Stimulated activated naive CD8-positive, alpha-beta T cell treated with anti-CD3 and anti-CD28 coated beads, Interleukin-15, amount 100 ng/mL, for 72 hours (primary cell): ENCODE measurements at places on chromosomes 1 and 21.

GRCh38 chr1:158126425-158126824 lies 54.3 kb upstream of the CD1D start:
- peak; percentile 57 for DNase-seq

DNA sequence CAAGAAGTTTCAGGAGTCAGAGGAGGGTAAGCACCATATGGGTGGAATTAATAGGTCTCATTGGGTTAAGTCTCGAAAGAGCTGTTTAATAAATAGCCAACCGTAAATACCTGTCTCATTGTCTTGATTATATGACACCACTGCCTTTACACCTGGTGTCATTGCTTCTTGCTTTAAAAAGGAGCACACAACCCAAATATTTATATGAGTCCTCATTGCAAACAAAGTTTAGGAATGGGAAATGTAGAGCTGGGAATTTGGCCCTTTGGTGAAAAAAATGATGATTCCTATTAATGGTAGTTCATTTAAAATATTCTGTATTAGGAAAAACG lies 2.1 kb downstream of the BACH1 start:
- DNase-seq = no peak

DNA sequence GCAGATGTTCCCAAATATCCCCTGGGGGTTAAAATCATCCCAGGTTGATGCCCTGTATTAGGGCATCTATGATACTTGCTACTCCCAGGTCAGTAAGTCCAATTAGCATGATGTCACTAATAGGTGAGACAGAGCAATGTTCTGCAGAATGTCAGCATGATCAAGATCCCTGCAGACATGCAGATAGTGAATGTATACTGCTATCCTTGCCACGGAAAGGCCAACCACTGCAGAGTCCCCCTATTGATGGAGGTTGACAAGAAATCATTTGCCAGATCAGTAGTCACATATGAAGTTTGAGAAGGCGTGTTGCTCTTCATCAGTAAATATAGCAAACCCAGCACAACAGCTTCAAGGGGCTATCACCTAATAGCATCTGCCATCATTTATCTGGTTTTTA lies 97.4 kb downstream of the SETD4 start:
- no peak for DNase-seq

DNA sequence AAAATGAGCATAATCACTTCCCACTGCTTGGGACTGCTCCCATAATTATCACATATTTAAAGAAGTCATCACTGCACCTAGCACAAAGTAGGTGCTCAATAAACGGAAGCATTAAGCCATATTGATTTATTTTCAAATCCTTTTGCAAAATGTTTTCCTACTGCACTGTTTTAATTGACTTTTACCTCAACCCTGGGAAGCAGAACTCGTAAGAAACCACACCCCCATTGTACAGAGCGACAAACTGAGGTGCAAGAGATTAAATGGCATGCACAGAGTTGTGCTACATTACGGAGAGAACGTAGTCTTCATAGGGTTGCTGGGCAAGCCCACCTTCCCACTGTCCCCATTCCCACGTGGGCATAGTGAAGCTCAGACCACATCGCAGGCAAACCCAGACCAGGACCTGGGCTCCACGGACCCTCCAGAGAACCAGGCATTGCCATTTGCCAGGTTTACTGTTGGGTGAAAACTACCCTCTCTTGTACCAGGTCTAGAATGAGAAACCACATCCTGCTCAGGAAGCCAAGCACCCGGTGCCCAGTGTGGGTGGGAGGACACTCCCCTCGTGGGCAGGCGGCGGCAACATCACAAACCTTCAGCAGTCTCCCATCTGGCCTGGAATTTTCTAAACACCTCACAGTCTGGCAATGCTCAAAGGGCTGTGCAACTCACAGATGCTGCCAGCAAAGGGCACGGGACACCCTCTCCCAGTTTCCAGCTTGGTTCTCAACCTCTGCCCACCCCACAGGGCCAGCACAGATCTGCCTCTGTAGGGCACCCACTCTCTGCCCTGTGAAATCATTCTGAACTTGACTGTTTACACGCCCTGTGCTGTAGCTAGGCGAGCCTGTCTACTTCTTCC lies 8.2 kb downstream of the IFFO2 start:
- DNase-seq = peak; percentile 43

- no peak for DNase-seq
Measured at GRCh38 chr1:202278751-202279150, 63.0 kb downstream of the UBE2T start.

DNA sequence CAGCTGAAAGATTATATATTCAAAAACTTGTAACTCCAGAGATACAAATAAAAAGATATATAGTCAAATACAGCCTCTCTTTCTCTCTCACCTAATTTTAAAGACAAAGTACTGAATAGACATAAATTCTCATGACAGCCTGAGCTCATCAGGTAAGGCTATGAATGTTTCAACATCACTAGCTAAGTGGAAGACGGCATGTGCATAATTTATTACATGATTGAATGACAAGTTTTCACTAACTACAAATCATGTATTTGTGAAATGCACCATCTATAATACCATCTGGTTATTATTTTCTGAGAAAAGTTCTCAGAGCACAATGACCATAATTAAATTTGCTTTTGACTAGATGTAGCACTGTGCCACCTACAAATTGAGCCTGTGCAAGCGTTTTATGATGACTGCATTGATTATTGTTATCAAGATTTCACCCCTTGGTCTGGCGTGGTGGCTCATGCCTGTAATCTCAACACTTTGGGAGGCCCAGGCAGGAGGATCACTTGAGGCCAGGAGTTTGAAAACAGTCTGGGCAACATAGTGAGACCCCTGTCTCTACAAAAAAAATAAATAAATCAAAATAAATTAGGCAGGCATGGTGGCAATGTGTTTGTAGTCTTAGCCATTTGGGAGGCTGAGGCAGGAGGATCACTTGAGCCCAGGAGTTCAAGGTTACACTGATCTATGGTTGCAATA lies 128.2 kb downstream of the APP start:
- DNase-seq = no peak

DNA sequence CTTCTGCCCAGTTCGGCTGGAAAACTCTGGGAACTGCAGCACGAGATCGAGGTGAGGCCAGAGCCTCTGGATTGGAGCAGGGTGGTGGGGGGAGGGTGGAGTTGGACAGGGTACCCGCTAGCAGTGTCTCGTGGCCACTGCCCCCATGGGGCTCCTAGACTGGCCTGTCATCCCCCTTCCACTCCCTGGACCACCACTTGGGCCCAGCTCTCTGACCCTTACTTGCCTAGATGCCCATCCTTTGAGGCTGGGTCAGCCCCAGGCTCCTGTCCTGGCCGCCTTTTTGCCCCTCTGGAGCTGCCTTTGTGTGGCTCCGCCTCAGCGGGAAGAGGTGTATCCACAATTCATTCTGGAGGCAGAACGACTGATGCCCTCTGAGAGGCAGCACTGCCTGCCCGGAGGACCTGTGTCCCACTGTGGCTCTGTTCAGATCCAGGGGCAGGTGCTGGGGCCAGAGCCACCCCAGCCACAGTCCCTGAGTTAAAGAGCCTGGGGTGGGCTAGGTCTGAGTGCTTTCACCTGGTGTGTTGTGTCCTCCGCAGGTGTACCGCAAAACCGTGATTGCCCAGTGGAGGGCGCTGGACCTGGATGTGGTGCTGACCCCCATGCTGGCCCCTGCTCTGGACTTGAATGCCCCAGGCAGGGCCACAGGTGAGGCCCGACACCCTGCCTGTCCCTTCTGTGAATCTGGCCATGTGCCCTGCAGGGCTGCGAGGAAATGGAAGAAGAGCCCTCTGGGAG lies 17.7 kb downstream of the FAAH start:
- DNase-seq = no peak

GRCh38 chr1:40847023-40847745 lies 15.0 kb downstream of the CITED4 start:
- DNase-seq = no peak

- DNase-seq = no peak
Measured at GRCh38 chr1:35893051-35893879, 10.3 kb downstream of the AGO1 start.

- DNase-seq = no peak
Measured at GRCh38 chr1:10495475-10495817, 20.7 kb downstream of the PEX14 start.

- no peak for DNase-seq
Measured at GRCh38 chr1:215637041-215637573, 70.0 kb downstream of the KCTD3 start.

DNA sequence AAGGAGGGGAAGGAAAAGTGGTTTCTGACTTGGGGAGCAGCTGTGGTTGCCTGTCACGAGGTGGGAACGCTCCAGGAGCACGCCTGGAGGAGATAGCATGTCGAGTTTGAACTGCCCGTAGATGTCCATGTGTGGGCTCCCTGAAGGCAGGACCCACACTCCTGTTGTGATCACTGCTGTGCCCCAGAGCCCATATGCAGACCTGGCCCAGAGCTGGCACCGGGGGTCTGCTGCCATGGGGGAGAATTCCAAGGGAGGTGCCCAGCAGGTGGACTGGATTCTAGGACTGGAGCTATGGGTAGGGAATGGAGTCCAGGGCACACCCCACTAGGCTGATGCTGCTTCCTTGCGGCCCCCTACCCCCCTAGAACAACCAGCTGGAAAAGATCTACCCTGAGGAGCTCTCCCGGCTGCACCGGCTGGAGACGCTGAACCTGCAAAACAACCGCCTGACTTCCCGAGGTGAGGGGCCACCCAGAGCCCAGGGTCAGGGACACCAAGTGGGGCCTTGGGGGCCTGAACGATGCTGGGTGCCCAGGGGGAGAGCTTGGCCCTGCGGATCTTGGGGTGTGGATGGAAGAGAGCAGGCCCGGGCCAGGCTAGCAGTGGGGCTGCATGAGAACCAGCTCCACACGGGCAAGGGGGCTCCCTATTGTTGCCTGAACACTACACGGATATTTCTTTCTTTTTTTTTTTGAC lies 9.3 kb downstream of the PODN start:
- no peak for DNase-seq

DNA sequence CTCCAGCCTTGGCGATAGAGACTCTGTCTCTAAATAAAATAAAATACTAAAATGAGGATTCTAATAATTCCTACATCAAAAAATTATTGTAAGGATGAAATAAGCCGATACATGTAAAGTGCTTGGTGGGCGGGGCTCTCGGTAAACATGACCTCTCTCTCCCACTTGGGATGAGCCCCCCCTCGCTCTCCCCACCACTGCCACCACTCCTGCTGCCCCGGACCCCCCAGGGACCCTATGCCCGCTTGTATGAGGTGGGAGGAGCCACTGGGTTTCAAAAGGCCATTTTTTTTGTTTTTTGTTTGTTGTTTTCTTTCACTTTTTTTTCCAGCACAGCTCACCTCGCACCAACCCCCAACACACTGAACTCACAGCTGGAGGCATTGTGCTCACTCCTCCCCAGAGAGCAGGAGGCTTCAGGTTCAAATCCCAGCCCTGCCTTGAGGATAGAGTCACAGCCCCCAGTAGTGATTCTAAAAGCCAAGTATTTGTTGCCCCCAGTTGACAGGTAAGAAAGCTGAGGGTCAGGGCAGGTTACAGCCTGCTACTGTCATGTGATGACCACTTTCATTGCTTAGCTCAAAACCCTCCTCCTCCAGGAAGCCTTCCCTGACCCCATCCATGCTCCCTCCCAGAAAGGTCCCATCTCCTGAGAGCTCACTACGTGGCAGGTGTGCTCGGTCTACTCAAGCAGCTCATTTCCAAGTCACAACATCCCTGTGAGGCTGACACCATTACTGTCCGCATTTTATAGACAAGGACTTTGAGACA lies 4.2 kb downstream of the SDC3 start:
- DNase-seq = no peak

DNA sequence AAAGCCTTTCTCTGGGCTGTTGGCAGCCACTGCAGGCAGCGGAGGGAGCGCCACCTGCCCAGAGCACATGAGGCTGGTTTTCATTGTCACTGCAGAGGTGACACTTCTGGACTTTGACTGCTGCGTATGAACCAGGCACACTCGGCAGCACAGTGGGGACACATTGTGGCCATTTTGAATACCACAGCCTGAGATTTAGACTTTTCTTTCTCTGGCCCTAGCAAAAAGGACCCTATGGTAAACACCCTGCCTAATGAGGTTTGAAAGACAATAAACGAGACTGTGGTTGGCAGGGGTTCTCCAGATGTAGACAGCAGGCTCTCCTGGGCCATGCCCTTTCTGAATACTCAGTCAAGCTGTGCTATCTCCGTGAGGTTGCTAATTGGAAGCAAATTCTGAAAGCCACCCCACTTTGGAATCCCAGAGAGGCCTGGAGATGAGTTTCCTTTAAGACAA lies 12.0 kb upstream of the KCNE2 start:
- DNase-seq = peak; percentile 32

GRCh38 chr1:197614916-197615692 lies 160.2 kb downstream of the DENND1B start:
- peak; percentile 10 for DNase-seq

DNA sequence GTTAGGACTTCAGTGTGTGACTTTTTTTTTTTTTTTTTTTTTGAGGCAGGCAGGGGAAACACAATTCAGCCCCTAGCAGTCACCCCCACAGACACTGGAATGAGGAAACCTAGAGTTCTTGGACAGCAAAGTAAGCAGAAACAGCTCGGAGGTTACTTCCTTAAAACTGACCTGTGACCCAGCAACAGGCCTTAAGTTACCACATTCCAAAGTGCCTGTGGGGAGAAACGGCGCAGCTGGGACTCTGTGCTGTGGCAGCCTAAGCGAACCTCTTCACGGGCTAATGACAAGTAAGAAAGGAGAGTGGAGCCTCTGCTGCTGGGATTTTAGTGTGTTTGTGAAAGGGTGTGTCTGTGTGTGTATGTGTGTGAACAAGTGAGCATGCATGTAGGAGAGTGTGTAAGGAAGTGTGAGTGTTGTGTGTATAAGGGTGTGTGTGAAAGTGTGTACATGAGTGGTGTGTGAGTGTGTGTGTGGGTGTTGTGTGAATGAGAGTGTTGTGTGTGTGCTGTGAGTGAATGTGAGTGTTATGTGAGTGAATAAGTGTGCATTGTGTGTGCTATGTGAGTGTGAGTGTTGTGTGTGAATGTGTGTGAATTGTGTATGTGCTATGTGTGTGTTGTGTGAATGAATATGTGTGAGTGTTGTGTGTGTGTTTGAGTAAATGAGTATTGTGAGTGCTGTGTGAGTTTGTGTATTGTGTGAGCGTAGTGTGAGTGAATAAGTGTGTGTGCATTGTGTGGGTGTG lies 180.8 kb downstream of the BRINP2 start:
- no peak for DNase-seq

GRCh38 chr1:180169640-180170195 lies 15.0 kb downstream of the QSOX1 start:
- no peak for DNase-seq

DNA sequence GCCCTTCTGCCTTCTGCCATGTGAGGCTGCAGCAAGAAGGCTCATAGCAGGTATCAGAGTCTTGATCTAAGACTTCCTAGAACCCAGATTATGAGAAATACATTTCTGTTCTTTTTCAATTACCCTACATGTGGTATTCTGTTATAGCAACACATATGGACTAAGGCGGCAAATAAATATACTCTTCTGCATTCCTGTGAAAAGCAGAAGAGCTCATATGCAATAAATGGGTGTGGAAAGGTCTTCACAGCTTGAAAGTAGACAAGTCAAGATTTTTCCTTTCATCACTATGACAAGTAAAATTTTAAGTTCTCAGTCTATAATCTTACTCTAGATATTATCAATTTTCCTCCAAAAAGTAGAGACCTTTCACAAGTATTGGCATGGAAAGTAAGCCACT lies 36.6 kb downstream of the TNFSF18 start:
- DNase-seq = no peak

- DNase-seq = no peak
Measured at GRCh38 chr1:65310078-65310587, 790 bp downstream of the DNAJC6 start.
